ENCODE measurements at places on chromosomes 3 and 15.

DNA sequence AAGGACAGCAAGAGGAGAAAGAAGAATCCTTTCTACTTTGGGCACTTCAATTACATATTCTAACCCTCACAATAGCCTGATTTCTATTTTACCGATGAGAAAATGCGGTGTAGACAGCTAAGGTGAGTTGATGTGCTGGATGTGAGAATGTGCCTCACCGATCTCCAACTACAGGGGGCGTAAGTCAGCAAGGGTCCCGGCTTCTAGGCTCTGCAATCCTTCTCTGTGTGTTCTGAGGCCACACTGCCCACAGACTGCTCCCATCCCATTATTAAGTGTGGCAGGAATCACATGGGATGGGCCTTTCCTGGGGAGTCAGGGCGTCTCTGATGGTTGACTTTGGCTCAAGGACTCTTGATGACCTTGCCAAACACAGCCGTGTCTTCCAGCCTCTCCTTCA lies 23.6 kb upstream of the RPL35A start:
- no peak for DNase-seq

DNA sequence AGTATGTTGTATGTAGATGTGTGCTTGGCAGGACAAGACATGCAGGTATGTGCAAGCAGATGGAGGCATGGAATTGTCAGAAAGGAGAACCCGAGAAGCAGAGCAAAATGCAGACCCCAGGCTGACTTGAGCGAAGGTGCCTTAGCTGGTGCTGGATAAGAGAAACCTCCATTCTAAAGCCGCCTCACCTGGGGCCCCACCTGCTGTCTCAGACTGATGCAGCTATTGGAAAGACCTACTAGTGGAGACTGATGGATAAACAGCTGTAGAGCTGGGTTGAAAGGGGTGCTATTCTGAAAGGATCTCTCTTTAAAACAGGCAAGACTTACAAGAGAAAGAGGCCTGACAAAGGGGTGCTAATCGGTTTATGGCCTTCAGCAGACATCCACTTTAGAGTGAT lies 86.2 kb downstream of the EPHB1 start:
- DNase-seq, result no peak

DNA sequence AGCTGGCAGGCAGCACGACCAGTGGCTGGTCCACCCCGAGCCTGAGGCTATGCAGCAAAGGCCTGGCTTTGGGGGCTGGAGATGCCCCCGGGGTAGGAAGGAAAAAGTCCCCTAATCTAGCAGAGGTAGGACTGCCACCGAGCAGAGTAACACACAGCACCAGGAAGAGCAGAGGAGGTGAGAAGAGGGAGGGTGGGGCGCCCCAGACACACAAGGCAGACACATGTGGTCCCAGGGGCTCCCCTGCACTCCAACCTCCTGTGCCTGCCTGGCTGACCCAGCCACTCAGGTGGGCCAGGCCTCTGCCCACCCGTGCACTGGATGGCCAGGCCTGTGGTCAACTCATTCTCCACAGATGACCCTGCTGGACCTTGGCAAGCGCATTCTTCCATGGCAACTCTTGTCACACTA lies 112.4 kb downstream of the ADCY5 start:
- DNase-seq, result no peak

- DNase-seq, result no peak
Observed at GRCh38 chr15:60591496-60592370, 112.8 kb upstream of the ICE2 start.

GRCh38 chr3:8822141-8822540 lies 52.7 kb upstream of the OXTR start:
- DNase-seq, result no peak

DNA sequence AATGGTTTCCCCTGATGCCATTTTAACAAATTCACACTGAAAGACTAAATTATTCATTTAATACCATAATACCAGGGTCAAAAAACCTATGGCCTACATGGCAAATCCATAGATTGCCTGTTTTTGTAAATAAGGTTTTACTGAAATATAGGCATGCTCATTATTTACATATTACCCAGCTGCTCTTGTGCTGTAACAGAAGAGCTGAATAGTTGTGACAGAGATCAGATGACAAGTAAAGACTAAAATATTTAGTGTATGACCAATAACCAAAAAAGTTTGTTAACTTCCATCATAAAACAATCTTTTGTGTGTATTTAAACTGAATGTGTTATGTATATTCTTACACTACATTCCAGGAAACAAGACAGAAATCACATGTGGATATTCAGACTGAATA lies 60.2 kb downstream of the DENND4A start:
- DNase-seq, result no peak

DNA sequence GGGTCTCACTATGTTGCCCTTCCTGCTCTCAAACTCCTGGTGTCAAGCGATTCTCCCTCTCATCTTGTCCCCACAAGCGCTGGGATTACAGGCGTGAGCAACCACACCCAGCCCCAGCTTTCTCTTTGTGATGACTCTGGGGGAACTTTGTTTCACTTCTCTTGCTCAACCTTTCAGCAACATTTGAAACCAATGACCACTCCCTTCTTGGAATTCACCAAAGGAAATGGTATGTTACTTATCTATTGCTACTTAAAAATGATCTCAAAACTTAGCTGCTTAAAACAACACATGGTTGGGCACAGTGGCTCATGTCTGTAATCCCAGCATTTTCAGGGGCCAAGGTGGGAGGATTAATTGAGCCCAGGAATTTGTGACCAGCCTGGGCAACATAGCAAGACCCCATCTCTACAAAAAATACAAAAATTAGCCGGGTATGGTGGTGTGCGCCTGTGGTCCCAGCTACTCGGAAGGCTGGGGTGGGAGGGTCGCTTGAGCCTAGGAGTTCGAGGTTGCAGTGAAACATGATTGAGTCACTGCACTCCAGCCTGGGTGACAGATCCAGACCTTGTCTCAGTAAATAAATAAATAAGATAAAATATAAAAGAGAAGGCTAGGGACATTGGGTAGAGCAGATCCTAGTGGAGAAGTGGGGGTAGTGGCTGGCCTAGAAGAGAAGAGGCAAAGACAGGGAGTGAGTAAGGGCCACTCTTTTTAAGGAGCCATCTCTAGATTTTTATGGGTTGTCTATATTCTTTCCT lies 10.3 kb upstream of the COPG1 start:
- DNase-seq, result no peak

DNA sequence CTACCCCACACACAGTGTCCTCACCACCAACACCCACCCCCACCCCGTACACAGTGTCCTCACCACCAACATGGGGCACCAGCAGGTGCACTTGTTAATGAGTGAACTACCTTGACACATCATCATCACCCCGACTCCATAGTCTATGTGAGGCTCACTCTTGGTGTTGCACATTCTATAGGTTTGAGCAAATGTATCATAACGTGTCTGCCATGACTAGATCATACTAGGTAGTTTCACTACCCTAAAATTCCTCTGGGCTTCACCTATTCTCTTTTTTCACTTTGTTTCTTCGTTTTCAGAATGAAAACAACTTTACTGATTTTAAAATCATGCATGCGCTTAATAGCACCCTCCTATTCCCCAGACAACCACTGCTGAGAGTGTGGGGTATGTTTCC lies 102.6 kb upstream of the SLC6A6 start:
- DNase-seq, result no peak

DNA sequence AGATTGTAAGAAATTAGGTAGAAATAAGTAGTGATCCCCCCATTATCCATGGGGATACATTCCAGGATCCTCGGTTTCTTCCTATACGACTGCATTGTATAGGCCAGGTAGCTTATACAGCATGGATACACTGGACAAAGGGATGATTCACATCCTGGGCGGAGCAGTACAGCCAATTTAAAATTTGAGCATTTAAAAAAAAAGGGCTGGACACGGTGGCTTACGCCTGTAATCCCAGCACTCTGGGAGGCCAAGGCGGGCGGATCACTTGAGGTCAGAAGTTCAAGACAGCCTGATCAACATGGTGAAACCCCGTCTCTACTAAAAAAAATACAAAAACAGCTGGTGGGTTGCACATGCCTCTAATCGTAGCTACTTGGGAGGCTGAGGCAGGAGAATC lies 976 bp upstream of the ARGFX start:
- no peak for DNase-seq

GRCh38 chr3:31377045-31377642 lies 155.6 kb upstream of the STT3B start:
- DNase-seq, result no peak

GRCh38 chr15:77033729-77034671 lies 36.9 kb downstream of the TSPAN3 start:
- DNase-seq, result no peak

DNA sequence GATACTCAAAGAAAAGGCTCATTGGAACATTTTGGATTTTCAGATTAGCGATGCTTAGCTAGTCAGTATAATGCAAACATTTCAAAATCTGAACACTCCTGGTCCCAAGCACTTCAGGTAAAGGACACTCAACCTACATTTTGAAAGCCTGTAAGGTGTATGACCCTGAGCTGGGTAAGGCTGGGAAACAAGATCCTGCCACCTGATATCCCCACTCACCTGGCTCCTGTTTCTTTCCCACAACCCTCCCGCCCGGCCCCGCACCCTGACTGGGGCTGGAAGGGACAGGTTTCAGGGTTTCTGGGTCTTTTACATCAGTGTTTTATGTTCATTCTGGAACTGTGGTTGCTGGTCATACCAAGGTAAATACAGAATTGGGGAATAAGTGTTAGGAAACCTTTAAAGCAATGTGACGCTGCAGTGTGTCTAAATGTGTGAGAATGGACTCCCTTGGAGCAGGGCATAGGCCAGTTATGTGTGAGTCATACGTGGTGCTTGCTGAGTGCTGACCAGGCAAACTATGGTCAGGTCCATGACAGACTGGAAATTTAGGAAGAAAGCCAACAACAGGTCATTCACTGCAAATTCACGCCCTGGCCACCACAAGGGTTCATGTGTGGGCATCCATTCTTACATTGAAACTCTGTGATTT lies 22.9 kb downstream of the CTXND1 start:
- no peak for DNase-seq

DNA sequence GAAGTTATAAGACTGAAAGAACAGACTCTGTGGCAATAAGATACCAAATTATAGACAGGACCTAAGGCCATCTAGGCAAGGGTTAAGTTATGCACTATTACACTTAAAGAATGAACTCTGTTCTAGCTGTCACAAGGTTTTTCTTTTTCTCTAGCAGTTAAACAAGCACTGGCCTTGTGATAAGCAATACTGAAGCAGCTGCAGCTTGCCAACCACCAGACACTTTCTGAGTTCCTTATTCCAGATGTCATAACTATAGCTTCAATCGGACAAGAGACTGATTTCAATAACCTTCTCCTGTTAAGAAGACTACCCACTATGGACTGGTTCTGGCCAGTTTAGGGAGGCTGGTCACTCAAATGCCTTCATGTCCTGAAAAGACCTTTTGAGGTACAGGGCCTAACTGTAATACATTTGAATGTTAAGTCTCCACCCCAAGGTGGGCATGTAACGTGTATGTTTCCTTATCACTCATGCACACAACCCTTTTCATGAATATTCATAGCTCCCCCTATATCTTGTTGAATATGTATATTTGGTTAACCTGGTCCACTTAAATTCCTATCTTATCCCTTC lies 85.8 kb downstream of the CFAP20DC start:
- no peak for DNase-seq

DNA sequence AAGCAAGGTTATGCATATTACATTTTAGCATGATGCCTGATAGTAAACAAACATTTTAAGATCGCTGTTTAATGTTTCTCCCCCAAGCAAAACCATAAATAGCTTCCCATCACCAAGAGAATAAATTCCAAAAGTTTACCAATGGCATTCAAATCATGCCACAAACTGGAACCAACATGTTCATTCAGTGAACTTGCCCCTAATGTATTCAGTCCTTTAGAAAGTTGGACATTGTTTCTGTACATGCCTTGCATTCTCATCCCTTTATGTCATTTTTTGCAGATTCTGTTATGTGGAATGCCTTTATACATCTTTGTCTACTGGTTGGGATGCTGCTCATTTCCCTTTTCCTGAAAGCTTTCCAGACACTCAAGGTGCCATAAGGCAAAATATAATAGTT lies 105.5 kb downstream of the PYDC2 start:
- DNase-seq, result no peak

GRCh38 chr3:106745344-106746168 lies 631.7 kb upstream of the CCDC54 start:
- no peak for DNase-seq

- DNase-seq, result no peak
Observed at GRCh38 chr15:53525894-53526293, 233.6 kb downstream of the WDR72 start.

DNA sequence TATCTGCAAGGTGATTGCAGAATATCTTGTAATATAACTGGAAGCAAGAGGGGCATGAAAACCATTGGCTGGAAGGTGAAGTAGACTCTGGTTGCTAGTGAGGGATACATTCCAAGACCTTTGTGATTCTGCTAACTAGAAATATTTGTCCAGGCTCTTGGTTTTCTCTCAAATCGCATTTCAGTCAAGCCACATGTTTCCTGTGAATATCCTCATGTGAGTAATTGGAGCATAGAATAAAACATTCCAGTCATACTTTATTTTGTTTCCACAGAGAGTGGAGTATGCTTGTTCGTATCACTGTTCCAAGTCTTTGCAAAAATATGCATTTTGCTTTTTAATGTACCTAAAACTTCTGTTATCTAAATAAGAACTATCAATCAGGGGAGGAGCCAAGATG lies 850.0 kb downstream of the EPHA3 start:
- no peak for DNase-seq

DNA sequence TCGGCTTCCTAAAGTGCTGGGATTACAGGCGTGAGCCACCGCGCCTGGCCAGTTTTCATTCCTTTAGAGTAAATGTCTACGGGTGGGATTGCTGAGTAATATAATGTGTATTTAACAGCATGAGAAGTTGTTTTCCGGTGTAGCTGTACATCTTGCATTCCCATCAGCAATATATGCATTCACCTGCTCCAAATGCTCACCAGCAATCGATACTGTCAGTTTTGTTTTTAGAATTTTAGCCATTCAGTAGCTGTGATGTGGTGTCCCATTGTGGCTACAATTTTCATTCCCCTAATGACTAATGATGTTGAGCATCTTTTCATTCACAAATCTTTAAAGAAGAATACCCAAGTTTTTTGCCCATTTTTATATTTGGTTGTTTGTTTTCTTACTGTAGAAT lies 134.8 kb upstream of the RGMA start:
- DNase-seq, result no peak

DNA sequence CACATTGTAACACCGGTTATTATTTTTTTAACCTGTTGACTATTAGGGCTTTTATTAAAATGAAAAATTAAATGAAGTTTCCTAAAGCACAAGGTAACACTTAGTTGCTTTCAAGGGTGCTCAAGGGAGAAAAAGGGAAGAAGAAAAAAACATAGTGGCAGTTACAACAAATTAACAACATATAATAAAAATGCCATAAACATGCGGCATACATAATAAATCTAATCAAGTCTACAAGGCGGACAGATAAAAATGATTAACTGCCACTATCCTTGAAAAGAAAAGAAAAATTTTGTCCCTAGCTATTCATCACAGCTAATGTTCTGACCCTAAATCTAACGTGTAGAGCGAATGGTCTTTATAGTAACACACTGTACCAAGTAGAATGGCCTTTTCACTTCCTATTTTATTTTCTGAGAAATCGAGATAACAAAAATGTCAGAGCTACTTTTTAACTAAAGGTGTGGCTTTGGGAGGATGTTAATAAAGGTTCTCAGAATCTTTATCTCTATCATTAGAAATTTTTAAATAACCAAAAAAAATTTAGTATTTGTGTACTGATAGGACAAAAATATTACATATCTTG lies 194.9 kb downstream of the FOXP1 start:
- no peak for DNase-seq

Data from stimulated activated CD8-positive, alpha-beta memory T cell treated with anti-CD3 and anti-CD28 coated beads, Interleukin-2, amount 100 ng/mL, for 1 hour (primary cell).